AG09309 (cell line): ENCODE measurements at places on chromosomes 7 and 10.

DNA sequence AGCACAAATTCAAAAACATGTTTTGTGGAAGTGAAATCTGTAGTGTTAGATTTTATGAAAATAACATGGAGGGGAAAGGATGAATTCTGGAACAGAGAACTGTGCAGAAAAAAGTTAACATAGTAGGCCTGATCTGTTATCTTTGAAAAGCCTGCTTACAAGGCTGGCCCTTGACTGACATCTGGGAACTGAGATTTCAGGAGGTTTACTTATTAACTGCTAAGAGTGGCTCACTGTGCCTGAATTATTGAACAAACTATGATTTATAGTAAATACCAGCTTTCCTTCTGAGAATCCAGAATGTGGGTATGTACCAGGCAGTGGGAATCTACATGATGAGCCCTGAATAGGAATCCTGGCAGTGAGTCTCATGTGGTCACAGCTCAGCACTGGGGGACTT, 30.5 kb downstream of the NSUN6 start:
- no peak for DNase-seq

GRCh38 chr10:6507311-6507710, 72.8 kb downstream of the PRKCQ start:
- DNase-seq, result no peak

GRCh38 chr10:28593811-28594210, 60.9 kb downstream of the WAC start:
- DNase-seq, result no peak

- DNase-seq, result no peak
These were observed 18.0 kb upstream of the INPP5A start for GRCh38 chr10:132519382-132520176.

- DNase-seq, result no peak
These were observed 8.3 kb upstream of the SEMA3A start for GRCh38 chr7:84202855-84203254.

GRCh38 chr10:111593578-111593977, 516.7 kb downstream of the ADRA2A start:
- DNase-seq, result no peak

DNA sequence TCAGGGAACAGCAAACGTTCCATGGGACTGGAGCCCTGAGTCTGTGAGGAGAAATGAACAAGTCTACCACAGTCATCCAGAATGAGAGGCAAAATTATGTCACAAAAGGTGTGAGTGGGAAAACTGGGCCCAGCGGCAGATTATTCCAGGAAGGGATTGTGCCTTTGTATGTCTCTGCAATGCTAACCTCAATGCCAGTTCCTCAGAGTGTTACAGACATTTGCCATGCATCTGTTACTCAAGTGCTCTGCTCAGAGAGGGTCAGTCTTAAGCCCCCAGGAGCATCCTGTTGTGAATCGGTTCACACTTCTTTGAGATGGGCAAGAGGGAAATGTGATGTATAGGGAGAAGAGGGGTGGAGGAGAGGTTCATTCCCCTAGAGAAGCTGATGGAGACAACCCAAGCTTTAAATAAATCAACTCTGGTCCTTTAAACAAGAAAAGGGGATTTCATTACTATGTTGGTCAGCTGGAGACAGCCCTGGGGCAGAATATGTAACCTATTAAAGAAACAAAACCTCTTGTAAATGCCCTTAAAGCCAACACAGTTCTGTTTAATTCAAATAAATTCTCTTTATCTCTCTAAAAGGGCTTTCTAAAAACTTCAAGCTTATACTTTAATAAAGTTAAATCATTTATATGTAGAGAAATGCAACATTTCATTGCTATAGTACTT, 85.9 kb upstream of the GRB10 start:
- no peak for DNase-seq

- no peak for DNase-seq
These were observed 92.6 kb downstream of the CTBP2 start for GRCh38 chr10:125067764-125068163.

GRCh38 chr7:155206318-155207020, 91.2 kb upstream of the INSIG1 start:
- peak; percentile 59 for DNase-seq

DNA sequence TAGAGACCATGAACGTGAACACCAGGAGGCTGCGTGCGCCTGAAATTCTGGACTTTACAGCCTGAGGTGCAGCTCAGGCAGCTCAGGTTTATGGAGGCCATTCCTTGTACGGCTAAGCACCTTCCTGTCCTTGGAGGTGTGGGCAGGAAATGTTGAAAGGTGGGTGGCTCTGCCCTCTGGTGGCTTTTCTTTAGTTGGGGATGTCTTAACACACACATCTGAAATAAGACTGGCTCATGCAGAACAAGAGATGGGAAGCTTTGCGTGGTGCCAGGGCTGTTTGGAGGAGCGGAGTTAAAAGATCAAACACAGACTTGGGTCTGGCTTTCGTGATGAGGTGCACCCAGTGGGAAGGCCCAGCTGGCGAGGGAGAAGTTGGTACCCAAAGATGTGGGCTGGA, 64.1 kb downstream of the DOCK1 start:
- DNase-seq, result no peak

- DNase-seq, result no peak
These were observed 113.4 kb downstream of the SEM1 start for GRCh38 chr7:96596120-96596826.

GRCh38 chr7:137944168-137944567, 57.7 kb downstream of the CREB3L2 start:
- DNase-seq, result no peak

GRCh38 chr7:63077841-63078240, 920.8 kb upstream of the ZNF722 start:
- DNase-seq, result no peak

GRCh38 chr10:116769791-116770190, 27.4 kb upstream of the HSPA12A start:
- no peak for DNase-seq

- no peak for DNase-seq
These were observed 235.0 kb downstream of the FANK1 start for GRCh38 chr10:126131341-126131740.

DNA sequence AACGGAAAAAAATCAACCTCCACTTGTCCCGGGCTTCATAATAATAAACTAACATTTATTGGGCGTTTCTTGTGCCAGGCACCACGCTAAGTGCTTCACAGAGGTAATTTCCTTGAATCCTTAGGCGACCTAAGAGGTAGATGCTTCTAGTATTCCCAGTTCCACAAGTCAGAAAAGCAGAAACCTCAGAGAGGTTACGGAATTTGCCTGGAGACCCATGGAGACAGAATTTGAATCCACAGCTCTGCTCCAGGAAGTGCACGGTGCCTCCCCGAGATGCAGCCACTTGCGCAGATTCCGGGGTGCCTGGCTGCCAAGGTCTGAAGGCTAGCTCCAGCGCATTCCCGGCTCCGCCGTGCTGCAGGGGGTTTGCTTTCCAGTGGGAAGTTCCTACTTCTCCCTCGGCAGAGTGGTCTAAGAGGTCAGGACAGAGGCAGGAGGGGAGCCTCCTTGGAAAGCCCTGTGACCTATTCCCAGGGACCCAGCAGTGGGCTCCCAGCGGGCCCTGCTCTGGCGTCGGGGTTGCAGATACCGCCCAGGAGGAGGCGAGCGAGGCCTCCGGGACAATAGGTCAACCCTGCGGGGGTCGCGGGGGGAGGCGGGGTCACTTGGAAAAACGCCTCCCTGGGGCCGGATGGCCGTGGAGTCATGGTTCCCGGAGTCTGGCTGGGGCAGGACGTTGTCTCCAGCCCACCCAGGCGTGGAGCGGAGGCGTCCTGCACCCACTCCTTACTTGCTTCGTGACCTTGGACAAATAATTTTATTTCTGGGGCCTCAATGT, 10.1 kb upstream of the NKX2-3 start:
- DNase-seq, result no peak

DNA sequence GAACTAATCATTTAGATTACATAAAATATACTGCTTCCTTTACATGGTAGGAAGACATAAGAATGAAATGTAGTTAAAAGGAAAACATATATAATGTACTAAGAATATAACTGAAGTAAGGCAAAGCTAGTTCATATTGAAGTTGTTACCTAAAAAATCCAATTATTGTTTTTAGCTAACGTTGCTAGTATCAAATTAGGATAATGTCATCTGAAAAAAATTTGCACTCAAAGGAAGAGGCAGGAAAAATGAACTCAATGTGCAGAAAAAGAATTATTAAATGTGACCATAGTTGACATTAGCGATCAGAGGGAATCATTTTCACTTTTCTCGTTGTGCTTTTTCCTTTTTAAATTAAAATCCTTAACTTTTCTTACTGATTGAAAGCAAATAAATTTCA, 1.6 kb upstream of the BET1 start:
- DNase-seq, result no peak

- DNase-seq, result no peak
These were observed 32.6 kb upstream of the TECTB start for GRCh38 chr10:112250555-112250954.

DNA sequence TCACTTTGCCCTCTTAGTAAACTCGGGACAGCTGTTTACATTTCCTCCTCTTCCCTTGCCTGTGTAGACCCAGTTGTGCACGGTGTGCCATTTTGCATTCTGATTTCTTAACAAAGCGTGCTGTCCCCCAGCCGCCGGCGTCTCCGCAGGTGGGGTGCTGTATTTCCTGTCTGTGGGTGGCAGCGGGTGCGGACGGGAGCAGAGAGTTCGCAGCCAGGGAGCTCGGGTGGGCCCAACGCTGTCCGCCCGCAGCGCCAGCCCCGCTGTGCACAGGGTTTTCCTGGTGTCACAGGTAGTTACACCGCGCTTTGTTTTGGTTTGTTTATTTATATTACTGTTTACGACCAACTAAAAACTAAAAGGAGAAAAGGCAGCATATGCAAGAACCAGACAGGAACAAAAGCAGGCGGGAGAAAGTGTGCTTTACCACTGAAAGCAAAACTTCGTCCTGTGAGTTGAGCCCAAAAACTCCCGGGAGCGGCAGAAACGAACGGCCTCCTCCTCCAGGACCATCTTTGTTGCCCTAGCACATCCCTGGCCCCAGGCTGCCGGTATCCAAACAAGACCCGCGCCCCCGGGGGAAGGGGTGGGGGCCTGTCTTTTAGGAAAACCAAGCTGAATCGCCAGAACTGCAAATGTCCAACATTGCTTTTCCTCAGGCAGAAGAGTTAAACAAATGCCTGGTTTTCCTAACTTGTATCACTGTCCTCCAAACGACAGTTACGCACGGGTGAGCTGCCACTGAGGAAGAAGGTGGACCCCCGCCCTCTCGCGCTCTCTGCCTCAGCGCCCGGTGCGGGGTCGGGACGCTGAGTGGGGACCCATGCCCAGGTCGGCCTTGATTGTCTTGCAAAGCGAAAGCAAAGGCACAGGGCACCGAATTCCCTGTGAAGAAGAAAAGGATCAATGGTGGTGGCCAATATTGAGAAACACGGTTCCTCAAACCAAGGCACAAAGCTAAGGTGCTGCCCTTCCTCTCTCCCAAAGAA, 45.9 kb upstream of the DRGX start:
- no peak for DNase-seq

DNA sequence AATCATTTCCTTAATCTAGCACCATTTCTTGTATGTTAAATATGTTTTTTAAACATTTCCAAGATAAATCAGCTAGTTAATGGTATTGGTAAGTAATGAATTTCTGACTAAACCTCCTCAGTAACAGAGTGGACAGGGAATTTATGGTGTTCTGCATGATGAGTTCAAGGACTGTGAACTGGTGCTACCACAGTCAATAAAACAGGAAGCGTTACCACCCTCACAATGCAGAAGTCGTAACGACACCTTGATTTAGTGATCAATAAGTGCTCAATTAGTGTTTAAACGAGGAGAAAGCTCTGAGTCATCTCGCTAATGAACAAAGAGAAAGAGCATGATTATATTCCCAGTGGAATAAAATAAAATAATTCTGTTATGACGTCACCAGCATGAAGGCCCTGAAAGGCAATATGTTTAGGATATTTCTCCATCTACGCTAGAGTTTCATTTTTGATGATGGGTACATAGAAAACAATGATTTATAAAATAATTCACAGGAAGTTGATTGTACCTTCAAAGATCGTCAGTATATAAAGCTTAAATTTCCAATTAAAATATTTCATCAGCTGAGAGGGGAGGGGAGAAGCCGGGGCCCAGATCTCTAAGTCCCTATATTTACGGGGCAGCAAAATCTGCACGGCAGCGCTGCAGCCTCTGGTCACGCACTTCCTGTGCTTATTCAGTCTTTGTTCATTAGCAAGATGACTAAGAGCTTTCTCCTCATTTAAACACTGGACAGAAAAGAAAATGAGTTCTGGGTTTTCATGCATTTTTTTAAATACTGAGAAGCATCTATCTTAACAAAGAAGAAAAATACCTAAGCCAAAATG, 400.5 kb downstream of the PTPRN2 start:
- no peak for DNase-seq
